ENCODE measurements at places on chromosomes 7 and 10.

DNA sequence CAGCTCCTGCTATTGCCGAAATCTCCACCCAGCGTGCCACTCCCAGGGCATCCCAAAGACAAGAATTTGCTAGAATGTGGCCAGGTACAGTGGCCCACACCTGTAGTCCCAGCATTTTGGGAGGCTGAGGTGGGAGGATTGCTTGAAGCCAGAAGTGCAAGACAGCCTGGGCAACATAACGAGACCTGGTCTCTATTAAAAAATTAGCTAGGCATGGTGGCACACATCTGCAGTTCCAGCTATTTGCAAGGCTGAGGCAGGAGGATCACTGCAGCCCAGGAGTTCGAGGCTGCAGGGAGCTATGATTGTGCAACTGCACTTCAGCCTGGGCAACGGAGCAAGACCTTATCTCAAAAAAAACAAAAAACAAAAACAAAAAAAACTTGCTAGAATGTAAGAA, 73.3 kb upstream of the LYZL2 start:
- no peak for DNase-seq

DNA sequence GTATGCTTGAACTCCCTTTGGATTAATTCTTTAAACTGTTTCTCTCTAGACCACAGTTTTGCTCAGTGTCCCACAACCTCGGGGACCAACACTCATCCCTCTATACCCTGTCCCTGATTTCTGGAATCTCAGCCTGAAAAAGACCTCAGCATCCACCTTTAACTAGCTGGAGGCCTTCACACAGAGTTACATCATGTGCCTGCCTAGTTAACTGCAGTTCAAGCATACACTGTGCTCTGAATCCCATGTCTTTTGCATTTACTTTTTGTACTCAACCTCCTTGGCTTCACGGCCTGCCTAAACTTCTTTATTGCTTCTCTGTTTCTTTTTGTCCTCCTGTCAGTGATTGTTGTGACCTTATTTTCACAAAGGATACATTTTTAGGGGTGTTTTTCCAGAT, 66.7 kb downstream of the PRKG1 start:
- DNase-seq = no peak

DNA sequence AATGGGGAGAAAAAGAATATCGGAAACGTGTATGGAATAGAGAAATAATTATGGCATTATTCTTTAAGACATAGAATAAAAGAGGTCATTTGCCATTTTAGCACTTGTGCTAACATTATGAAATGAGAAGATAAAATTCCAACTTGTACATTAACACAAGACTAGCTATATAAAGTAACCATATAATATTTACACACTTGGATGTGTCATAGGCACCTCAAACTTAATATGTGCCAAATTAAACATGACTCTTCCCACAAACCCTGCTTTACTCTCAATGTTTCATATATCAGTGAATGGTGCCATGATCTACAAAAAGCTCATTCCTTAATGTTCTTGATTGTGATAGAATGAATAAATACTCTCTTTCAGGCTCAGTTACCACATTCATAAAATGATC, 4.1 kb upstream of the MINDY3 start:
- no peak for DNase-seq

DNA sequence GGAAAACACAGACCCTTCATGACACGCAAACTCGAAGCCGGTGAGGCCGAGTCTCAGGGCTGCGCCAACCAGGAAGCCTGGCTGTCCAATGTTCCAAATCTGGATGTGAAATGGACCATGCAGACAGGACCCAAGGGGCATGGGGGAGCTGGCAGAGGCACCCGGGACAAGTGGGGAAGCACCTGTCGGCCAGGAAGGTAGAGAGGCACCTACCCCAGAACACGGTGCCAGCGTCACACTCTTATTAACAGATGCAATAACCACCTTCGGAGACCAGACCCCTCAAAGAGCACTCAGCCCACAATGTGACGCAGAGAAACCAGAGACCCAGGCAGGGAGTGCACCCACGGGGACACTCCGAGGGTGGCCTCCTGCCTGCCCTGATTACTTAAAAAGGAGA, 88.3 kb upstream of the PDGFA start:
- DNase-seq = no peak

DNA sequence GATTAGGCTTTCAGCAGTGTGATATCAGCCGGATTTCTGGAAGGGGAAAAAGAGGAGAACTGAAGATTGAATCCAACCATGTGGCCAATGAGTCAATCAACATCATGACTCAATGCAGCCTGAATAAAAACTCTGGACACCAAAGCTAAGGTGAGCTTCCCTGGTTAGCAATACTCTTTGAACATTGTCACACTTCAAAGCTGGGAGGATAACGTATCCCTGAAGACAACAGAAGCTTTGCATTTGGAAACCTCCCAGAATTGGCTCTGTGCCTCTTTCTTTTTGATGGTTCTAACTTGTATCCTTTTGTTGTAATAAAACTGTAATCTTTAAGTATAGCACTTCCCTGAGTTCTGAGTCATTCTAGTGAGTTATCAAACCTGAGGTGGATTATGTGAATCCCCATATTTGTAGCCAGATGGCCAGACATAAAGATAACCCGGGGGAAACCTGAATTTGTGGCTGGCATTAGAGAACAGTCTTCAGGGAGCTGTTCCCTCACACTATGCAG, 284.4 kb downstream of the IPMK start:
- DNase-seq = no peak

DNA sequence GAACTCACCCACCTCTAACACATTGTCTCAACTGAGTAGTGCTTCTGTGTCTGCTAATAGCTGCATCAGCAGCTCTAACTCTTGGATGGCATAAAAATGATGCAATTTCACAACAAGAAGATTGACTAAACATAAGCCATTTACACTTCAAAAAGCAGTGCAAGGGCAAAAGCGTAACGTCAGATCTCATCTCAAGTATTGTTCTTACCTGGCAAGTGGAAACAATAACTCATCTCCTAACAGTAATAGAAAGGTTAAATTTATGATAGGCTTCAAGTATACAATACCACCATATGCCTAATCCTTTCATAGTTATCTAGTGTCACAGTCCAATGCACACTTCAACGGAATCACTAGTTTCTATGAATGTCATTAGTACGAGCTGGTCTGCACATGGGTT, 14.8 kb downstream of the TPK1 start:
- DNase-seq = no peak

GRCh38 chr10:119252051-119252465, 44.7 kb downstream of the GRK5 start:
- DNase-seq = no peak

- no peak for DNase-seq
Observed at GRCh38 chr7:27143023-27143949, at the start of gene HOXA5. HOXA5 (minus strand) TSS chr7:27143681; CDS start chr7:27143607, 74 bp downstream.

- no peak for DNase-seq
Observed at GRCh38 chr7:151381348-151382078, 28.3 kb downstream of the WDR86 start.

- DNase-seq = no peak
Observed at GRCh38 chr10:127911218-127911866, 4.4 kb downstream of the PTPRE start.

- DNase-seq = no peak
Observed at GRCh38 chr10:131079314-131079713, 232.2 kb downstream of the TCERG1L start.

DNA sequence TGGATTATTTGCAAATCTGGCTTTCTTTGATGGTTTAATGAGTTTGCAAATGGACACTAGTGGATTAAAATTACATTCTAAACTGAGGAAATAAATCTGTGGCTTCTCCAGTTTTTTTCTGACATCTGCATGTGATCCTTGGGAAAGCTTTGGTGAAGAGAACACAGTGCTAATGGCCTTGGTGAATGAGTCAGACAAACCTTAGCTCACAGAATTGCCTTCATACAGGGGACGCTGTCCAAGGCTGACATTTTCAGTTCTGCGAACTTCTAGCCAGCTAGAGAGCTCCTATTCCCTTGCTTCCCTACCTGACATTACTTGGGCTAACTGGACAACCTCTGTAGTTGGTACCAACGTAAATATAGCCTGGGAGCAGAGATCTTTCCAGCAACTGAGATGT, 21.2 kb downstream of the BMPER start:
- no peak for DNase-seq

GRCh38 chr10:29993319-29993915, 66.0 kb downstream of the JCAD start:
- DNase-seq = no peak

GRCh38 chr7:30788640-30789333, 17.6 kb downstream of the MINDY4 start:
- no peak for DNase-seq

GRCh38 chr7:148266795-148267194, 323.8 kb upstream of the C7orf33 start:
- no peak for DNase-seq

DNA sequence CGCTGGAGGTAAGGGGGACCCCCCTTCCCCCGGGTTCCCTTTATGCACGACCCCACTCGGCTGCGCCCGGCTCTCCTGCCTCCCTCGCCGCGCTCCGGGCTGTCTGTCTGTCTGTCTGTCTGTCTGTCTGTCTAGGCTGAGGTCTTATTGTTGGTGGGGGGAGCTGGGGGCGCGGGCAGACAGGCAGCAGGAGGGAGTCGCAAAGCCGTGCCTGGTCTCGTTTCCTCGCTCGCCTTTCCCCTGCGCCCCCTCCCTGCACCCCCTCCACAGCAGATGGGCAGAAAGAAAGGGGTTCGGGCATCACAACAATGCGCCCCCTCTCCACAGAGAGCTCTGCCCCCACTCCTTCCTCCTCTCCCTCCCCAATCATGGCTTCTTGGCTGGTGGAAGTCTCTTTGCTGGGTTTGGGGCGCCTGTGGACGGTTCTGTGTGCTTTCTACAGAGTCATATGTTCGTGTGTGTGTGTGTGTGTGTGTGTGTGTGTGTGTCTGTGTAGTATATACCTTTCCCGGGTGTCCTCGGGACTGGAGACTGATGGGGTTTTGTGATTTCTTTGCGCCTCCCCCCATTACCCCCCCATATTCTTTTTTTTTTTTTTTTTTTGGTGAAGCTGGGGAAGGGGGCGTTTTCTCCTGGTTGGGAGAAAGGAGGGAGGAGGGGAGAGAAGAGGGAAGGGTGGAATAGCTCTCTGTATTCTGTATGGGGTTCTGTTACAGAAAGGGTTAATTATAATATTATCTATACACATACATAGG, 1.9 kb downstream of the AUTS2 start:
- DNase-seq = no peak

- DNase-seq = no peak
Observed at GRCh38 chr7:44622342-44623151, 16.1 kb downstream of the OGDH start.

- DNase-seq = no peak
Observed at GRCh38 chr7:45104844-45105587, 6.5 kb downstream of the TBRG4 start.

DNA sequence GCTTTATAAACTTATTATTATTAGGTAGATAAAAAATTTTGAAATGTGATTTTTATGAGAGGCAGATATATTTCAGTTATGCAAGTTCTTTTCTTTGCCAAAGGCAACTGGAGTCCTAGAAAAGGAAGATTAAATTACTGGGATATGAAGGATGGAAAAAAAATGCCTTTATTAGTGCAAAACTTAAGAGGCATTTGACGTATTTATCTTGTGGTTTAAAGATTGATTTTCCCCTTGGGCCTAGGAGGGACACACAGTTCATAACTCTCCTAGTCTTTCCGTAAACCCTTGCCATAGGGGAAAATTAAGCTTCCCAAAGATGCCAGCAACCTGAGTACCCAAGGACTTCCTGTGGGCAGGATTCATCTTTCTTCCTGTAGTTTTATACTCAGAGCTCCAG, 3.1 kb upstream of the STEAP4 start:
- DNase-seq = no peak

DNA sequence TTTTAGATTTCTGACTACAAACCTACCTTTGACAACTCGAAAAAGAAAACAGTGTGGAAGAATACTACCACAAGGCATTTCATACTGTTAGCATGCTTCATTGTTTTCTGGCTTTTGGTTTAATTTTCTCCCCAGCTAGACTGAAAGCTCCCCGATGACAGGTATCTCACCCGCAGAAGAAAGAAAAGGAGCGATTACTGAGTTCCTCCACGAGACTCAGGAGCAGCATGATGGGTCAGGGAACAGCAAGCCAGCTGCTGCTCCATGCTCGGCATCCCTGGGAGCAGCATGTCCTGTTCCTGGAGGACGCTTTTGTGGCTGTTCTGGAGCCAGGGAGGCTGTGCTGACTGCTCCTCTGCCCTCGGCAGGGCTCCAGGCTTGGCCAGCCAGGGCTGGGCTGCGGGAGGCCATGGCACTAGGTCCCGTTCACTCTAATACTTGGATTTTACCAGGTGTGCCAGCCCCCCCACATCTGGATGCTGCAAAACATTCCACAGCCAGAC, 133.4 kb downstream of the PRKAG2 start:
- DNase-seq = no peak

DNA sequence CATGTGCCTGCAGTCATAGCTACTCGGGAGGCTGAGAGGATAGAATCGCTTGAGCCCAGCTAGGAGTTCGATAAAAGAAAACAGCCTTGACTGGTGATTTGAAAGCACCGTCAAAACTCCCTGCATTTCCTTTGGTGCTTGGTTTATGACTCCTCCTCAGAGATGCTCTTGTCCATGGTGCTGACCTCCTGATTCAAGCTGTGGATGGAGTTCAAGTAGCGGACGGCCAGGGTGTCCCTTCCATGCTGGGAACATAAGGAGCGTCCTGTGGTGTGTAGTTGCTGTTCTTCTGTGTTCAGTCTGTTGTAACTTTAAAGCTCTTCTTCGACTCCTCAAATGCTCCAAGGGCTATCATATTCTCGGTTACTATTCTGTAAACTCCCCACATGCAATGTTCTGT, 382.5 kb upstream of the KIAA1217 start:
- DNase-seq = no peak

DNA sequence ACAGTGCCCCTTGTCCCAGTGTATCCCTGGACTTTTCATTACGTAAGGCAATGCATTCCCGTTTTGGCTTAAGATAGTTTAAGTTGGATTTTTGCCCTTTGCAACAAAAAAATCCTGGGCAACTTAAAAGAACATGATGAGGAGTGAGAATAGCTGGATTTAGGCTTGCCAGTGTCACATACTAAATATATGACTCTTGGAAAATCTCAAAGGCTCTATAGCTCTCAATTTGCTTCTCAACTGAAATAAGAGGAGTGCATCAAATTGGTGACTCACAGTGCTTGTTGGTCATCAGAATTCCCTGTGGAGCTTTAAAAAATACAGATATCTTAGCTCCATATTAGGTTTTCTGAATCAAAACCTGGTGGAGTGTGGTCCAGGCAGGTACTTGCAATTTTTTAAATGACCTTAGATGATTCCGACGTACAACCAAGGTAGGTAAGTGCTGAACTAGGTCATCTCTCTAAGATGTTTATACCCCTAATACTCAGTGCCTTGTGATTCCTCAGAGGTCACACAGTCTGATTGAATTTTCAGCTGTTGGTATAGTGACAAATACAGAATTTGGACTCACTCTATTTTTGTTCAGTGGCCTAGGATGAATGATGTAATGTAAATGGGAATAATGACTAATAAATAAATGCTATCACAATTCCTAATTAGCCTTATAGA, 33.9 kb upstream of the ORC5 start:
- no peak for DNase-seq

DNA sequence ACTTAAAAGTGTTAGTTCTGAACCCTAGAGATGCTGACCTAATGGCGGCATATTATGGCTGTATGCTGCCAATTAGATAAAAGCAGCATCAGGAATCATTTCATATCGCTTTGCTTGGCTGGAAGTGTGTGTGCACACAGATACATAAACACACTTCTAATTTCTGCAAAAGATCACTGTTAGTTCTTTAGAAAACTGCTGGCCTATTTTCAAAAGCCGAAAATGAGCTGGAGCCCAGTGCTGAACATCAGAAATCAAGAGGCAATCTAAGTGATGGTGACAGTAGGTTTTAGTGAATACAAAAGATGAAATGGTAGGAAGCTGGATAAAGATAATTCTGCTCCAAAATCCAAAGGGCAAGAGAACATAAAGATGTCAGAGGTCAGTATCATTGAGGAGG, 745.8 kb upstream of the LRRTM3 start:
- no peak for DNase-seq

- no peak for DNase-seq
Observed at GRCh38 chr10:113300617-113301016, 252.2 kb upstream of the HABP2 start.

All from NCI-H1436 treated with DMSO at 0.1 percent for 48 hours (cell line).